ENCODE measurements at places on chromosomes 12 and 14.

GRCh38 chr14:90756755-90757345 is 59.4 kb downstream of the TTC7B start:
- no peak for DNase-seq

GRCh38 chr14:25394791-25395391 is 344.9 kb upstream of the STXBP6 start:
- DNase-seq: no peak

DNA sequence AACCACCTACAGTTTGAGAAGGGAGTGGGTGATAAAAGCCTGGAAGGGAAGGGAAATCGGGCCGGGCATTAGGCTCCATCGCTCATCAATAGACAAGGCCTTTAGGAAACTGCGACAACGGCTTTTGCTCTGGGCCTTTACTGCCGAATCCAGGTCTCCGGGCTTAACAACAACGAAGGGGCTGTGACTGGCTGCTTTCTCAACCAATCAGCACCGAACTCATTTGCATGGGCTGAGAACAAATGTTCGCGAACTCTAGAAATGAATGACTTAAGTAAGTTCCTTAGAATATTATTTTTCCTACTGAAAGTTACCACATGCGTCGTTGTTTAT is 261 bp upstream of the RNU7-1 start:
- peak; percentile 63 for DNase-seq

DNA sequence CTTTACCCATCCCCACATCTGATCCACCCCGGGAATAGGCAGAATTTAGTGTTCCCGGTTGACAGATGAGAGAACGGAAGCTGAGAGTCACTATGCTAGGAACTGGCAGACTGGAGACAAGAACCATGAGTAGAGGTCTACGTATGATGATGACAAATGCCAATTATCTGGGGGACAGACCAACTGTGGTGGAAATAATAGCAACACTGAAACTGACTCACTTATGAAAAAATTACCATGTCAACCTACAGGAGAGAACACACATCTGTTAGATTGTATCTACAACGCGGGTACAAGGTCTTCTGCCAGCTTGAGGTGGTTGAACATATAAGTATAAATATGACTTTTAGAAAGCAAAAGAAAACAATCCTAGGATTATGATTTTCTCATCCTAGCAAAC is 15.4 kb upstream of the SELPLG start:
- DNase-seq: no peak

- DNase-seq: no peak
Observed at GRCh38 chr12:117452112-117452511, 90.7 kb upstream of the NOS1 start.

- DNase-seq: no peak
Observed at GRCh38 chr12:46458500-46459102, 86.0 kb upstream of the SLC38A2 start.

GRCh38 chr14:96582995-96583394 is 80.8 kb downstream of the PAPOLA start:
- no peak for DNase-seq

DNA sequence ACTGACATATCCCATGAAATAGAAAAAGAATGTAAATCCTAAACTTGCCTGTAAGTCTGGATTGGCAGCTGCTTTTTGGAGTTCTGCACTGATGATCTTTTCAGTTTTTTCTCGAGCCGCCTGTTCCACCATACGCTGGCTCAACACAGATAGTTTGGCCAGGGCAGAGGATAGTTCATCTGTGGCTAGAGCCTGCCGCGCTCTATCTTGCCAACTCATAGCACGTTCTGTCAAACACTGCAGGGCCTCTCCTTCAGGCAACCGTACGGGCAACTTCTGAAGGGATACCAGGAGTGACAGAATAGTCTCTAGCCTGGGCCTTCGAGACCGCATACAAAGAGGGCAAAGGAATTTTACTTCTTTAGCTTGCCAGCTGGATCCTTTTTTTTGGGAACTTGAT is 44.8 kb upstream of the SLC6A13 start:
- no peak for DNase-seq

DNA sequence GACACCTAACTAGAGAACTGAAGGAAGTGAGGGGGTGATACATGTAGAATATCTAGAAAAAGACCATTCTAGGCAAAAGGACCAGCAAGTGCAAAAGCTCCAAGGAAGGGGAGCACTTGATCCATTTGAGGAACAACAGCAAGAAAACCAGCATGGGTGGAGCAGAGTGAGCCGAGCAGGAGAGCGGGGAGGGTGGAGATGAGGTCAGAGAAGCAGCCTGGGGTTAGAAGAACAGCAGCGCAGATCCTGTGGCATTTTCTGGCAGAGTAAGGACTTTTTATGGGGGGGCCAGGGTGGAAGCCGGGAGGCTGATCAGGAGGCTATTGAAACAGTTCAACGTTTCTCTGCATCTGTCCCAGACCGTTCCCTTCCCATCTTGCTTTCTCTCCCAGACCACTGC is 24.5 kb upstream of the TMCC3 start:
- DNase-seq: no peak

GRCh38 chr12:53160673-53161072 is 19.8 kb upstream of the ZNF740 start:
- DNase-seq: no peak

DNA sequence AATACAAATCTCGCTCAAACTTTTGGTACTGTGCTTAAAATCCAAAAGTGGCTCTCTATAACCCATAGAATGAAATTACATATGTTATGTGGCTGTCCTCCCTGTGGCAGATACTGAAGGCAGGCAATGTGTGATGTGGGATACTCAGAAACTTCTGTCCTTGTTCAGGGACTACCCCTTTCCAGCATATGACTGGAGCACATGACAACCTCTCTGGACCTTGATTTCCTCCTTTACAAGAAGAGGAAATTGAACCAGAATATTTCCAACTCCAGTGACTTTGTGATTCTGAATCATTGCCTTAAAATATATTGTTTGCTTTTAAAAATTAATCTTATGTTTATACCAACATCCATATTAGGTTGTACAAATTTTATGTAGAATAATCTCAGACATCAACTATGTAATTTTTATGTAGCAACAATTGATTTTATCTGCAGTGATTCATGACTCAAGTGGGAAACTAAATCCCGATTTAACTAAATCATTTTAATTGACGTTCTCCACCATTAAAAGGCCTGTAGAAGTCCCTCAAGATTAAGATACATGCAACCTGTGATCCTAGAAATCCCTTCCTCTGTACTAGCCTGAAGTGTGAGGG is 162.4 kb downstream of the AKAP6 start:
- DNase-seq: no peak

DNA sequence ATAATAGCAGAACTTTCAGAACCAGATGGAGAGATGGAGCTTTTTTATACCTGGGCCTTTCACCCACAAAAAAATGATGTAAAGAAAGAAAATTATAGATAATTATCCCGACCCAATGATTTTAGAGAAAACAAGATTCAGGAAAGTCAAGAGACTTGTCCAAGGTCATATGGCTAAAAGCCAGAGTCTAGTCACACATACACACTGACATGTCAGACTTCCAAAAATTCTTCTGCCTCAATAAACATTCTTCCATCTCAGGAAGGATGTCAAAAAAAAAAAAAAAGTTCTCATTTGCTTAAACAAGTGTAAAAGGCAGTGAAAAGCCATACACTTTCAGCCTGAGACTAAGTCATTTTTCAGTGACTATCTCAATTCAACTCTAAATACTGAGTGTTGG is 116.0 kb downstream of the PRICKLE1 start:
- DNase-seq: no peak
